Activated CD4-positive, alpha-beta T cell treated with anti-CD3 and anti-CD28 coated beads for 24 hours (primary cell): ENCODE measurements at places on chromosomes 12 and 14.
A peak's percentile ranks its signal among the peaks of the same experiment; 100 is the strongest.

DNA sequence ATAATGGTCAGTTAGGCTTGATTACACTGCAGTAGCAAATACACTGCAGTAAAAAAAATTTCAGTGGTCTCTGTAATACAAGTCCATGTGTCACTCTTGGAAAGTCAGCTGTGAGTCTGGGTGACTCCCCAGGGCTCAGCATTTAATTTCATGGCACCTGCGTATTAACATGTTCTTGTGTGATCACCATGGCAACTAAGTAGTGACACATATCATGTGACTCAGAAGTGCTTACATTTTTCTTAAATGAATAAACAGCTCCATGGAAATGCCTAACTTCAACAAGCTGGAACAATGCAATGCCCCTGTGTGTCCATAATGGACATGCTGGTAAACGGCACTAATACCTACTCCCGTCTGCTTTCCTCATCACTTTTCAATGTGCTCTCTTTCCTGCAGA is 88.5 kb upstream of the ANO4 start:
- DNase-seq, result no peak

DNA sequence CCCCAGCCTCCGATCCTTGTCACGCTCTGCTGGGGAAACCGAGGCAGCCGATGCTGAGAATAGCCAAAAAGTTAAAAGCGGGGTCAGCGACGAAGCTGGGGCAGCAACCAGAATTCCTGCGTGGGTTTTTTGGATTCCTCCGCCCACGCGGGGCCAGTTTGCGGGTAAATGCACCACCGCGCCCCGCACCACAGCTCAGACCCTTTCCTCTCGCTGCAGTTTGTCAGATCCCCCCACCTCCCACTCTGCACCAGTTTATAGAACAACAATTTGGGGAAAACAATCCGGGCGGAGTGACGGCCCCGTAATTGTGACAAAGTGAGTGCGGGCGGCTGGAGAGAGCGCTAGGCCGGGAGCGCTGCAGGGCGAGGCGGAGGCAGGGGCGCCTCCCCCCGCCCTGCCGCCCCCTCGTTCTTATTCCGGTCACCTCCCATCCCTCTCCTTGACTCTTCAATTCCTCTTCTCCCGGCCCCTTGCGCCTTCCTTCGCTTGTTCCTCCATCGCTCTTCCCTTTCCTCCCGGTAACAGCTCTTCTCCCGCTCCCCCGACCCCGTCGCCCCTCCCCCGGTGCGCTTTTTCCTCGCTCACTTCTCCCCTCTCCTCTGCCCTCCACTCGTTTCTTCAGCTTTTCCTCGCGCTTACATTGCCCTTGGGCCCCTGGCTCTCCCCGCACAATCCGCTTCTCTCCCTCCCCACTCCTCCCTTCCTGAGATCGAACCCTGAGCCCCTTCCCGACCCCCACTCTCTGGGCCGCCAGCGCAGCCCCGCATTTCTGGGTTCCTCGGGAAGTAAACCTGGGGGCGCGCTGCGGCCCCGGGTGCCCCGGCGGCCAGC is 646 bp upstream of the DNAJC22 start:
- DNase-seq, result no peak

- DNase-seq, result no peak
Observed at GRCh38 chr12:94875525-94875924, 128.0 kb downstream of the NDUFA12 start.

DNA sequence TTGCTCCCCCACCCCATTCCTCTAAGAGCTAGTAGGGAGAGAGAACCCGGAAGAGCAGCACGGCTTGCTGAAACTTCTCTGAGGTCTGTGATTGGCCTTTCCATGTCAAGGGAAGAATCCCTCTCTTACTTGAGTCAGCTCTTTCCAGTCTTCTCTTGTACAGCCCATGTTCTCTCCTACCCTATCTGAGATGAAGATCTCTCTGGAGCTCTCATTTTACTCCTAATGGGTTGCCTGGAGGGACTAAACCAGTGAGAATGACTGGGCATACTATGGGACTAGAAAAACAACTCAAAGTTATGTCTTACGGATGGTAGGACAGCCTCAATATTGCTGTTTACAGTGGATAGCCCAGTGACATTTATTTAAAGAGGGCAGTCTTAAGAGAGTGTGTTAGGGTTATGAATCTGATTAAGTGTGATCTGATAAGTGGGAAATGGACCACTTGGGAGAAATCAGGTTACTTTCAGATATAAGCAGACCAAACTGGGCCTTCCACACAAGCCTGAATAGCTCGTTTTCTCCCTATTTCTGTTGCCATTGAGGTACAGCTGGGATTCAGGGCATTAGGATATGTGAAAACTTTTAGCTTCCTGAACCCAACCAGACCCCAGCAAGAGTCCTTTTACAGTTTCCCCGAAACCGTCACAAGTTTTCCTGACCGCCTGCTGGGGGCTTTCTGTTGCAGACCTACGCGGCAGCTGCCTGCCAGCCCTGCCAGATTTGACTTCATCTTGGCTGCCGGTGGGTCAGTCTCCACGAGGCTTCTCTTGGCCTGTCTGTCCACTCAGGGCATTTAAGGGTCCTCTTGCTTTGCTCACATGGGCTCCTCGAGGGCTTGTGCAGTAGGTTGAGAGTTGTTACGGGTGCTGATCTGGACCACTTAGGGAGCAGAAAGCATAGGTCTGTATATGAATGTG is 16.9 kb downstream of the ETV6 start:
- no peak for DNase-seq

DNA sequence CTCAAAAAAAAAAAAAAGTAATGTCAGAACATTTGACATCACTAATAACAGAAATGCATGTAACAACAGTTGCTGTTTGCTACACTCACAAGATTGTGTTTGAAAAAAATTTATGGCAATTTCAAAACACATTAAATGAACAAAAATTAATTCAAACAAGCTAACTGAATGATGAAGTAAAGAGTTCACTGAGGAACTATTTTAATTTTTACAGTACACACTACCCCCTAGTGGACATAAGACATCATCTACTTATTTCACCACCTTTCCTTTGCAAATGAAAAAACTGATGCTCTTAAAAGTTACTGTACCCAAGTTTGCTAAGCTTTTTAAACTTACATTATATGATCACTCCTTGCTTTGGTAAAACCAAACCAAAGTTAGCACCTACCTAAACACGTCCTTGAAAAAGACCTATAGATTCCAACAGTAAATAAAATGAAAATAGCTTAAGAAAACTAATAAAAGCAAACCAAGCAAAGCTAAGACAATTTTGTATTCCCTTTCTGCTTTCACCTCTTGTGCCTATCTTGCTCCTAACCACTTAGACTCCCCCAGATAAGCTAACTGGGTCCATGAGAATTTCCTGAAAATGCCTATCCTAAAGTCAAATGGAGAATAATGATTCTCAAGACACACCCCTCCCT is 22.2 kb downstream of the UBE2N start:
- no peak for DNase-seq

GRCh38 chr12:117526757-117527478 is 165.5 kb upstream of the NOS1 start:
- DNase-seq, result no peak

- no peak for DNase-seq
Observed at GRCh38 chr14:59107819-59108218, 80.6 kb upstream of the DAAM1 start.

DNA sequence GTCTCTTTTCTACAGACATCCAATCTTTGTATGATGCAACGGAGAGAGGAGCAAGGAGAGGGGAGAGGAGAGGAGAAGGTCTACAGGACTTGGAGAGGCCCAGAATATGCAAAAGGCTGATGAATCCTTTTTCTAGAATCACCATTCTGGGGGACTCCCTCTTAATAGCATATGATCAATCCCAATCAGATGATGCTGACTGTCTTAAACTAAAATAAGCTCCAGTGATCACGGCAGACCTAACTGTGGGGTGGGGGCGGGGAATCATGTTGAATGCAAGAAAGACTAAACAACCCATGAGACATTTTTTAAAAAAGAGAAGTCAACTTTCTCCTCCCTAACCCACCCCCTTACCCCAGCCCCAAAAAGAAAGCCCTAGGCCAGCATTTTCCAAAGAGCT is 33.4 kb downstream of the BTBD7 start:
- no peak for DNase-seq

- peak; percentile 43 for DNase-seq
Observed at GRCh38 chr12:122203301-122204166, at the start of gene B3GNT4. Gene B3GNT4 (plus strand): TSS chr12:122203709. CDS start chr12:122204619, 910 bp downstream.

DNA sequence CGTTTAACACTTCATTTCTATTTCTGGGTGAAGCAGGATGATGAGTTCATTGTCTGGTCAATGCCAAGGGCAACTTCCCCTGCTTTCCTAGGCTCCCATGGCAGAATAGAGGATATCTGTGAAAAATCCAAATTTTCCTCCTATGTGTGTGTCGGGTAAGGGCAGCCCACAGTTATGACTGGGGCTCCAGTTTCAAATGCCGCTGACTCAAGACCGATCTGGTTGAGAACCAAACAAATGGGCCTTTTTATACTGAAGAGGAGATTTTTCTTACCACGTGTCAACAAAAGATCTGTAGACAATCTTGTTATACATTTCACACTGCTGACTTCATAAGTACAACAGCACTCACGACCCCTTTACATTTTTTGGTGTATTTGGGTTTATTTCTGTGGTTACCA is 120.8 kb downstream of the CHST11 start:
- no peak for DNase-seq

GRCh38 chr12:57756406-57757341 is 1.8 kb downstream of the MARCHF9 start:
- DNase-seq, result peak; percentile 63

DNA sequence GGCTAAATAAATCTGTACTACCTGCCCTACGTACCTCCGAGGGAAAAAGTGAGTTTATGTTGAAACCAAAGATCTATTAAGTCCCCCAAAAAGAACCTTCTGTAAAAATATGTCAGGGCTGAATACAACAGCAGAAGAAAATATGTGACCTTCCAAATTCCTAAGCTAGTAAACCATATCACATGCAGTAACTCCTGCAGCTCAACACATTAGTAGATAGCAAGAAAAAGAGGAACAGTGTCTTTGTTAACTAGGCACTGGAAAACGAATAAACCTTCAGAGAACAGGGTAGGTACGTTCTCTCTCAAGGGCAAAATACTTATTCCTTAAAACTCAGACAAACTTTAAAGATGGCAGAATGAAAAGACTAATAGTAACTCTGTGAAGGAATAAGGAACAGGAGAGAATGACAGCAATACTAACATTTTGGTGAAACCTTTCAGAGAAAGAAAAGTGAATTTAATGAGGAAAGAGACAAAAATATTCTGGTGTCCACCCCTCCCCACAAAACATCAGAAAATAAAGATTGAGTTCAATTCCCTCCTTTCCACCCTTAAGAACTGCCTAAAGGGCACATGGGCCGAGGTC is 18.0 kb downstream of the CBX5 start:
- no peak for DNase-seq

- DNase-seq, result no peak
Observed at GRCh38 chr14:90674716-90675115, 141.5 kb downstream of the TTC7B start.

GRCh38 chr12:1262011-1262410 is 271.0 kb downstream of the ERC1 start:
- DNase-seq, result no peak

- no peak for DNase-seq
Observed at GRCh38 chr14:55138091-55138490, 9.0 kb downstream of the LGALS3 start.

- DNase-seq, result no peak
Observed at GRCh38 chr14:70665448-70666360, 24.0 kb downstream of the TTC9 start.

- no peak for DNase-seq
Observed at GRCh38 chr14:54252072-54252730, 144.6 kb upstream of the CDKN3 start.

GRCh38 chr14:65433157-65433556 is 20.6 kb downstream of the FUT8 start:
- no peak for DNase-seq

DNA sequence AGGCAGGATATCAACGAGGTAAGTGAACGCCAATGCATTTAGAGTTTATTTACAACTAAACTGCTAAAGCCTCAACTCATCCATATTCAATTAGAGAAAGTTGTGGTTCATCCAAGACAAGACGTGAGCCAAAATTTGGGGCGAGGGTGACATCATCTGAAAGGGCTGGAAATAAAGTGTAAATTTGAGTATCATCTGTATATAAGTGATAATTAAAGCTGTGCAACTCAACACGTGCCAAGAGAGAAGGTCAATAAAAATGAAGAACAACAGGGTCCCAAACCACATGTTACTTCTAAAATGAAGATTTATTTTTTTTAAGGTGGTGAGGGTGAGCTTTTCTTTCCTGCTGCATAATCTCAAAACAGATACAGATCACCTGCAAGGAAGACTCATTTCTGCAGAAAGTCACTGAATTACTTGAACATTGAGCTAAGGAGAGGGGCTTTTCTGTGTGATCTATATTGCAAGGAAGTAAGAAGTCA is 203.6 kb downstream of the EFCAB11 start:
- DNase-seq, result no peak

GRCh38 chr12:127667131-127667685 is 599.8 kb upstream of the TMEM132C start:
- DNase-seq, result no peak

DNA sequence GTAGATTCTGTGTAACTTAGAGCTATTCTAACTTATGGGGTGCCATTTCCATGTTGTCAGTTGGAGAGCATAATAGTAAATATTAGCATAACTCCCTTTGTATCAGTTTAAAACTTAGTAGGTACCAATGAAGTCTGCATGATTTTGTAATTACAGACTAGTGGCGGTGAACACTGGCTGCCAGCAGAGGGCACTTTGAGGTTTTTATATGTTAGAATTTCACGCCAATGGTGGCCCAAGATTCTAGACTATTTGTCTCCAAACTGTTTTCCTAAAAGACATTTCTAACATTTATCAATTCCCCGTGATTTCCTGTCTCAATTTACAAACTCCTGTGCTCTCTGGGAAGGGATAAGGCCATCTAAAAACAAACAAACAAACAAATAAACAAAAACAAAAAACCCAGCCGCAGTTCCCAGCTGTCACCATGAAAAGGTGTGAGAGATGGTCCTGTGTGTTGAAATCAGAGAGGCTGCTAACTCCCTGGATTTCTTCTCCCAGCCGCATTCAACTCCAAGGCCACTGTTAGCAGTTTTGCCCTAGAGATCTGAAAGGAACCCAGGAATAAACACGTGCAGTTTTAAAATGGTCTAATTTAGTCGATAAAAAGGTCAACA is 57.6 kb downstream of the BRMS1L start:
- DNase-seq, result peak; percentile 11

DNA sequence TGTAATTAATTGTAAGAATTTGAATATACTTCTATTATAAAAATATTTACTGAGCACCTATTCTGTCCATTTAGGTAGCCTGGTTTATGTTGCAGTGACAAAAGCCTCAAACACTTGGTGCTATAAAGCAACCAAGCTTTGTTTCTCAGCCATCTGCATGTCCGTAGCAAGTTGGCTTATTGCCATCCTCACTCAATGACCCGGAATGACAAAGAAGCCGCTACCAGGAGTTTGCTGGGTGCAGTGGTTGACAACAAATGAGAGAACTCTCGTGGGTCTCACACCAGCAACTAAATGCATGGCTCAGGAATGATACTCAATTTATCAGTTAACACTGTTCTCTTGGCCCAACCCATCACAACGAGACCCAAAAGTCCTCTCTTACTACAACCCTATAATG is 553.1 kb downstream of the DIO2 start:
- DNase-seq, result no peak
